ENCODE measurements at places on chromosomes 2 and 18. TPM values are rescaled to one million over a fixed set of nuclear protein-coding genes. Genes with fewer than 3 reads are reported as not detected.

DNA sequence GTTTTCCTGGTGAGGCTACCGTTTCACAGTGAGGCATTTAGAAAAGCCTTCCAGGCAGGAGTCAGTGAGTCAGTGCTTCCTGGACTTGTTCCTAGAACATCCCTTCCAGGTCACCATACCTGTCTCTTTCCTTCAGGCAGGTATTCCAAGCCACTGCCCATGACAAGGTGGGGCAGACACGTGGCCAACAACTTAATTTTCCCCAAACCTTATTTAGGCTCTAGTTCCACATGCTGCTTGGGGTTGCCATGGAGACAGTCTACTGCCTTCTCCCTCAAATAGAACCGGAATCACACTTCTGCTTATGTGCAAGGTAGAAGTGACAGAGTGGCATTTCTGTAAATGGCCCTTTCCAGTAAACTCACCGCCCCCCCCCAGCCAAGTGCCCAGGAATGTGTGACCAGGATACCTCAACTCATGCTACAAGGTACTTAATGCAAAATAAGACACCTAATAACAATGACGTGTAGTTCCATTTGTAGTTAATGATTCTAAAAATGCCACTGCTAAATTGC is 258.3 kb downstream of the PRKCE start:
- DNase-seq: no peak
- H3K27me3 ChIP-seq: no peaks in the 10 kb centered on the region
- no peak overlapping the region for H3K4me3 ChIP-seq
- no peak overlapping the region for H3K27ac ChIP-seq
- no peaks in the 10 kb centered on the region for H3K4me1 ChIP-seq

- H3K36me3 ChIP-seq: no peaks in the 10 kb centered on the region
- H3K4me3 ChIP-seq: no peak overlapping the region
- H3K27me3 ChIP-seq: no peaks in the 10 kb centered on the region
- no peak for DNase-seq
Measured at GRCh38 chr2:17270894-17271293, 247.3 kb downstream of the RAD51AP2 start.

DNA sequence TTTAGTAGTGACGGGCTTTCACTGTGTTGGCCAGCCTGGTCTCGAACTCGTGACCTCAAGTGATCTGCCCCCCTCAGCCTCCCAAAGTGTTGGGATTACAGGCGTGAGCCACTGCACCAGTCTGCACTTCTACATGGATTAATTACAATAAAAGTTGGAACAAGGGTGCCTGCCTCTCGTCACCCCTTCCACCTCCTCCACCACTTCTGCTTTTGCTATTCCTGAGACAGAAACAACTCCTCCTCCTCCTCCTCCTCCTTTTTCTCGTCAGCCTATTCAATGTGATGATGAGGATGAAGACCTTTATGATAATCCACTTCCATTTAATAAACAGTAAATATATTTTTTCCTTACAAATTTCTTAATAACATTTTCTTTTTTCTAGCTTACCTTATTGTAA is 35.2 kb downstream of the SRBD1 start:
- no peak overlapping the region for H3K27ac ChIP-seq
- no peaks in the 10 kb centered on the region for H3K27me3 ChIP-seq
- DNase-seq: no peak

DNA sequence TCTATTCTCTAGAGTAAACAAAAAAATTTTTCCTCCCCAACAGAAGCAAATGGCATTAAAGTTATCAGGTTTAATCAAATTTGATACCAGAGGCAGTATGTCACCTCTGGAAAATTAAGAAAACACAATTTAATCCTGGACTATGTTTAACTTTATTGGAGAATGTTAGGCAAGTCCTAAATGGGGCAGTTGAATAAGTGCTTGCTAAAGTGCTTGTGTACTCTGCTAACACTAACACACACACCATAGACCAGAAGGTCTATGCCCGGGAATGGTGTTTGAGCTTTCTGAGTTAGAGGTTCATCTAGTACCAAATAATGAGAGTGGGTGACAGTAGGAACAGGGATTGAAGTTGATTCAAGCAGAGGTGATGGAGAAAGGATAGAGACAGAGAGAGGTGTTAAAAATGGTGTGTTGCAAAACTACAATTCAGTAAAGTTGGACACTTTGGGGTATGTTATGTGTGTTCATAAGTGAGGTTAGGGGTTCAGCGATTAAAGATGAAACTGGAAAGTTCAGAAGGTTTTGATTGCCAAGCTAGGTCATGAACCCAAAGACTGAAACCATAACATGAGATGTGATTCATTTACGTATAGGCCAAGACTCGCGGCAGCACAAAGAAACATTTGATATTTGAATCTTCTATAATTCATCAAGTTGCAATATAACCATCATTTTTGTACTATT is 40.5 kb upstream of the PEX13 start:
- no peak for DNase-seq
- H3K4me3 ChIP-seq: no peak overlapping the region
- H3K27ac ChIP-seq: no peak overlapping the region
- no peaks in the 10 kb centered on the region for H3K36me3 ChIP-seq
- H3K27me3 ChIP-seq: no peaks in the 10 kb centered on the region
- H3K4me1 ChIP-seq: no peaks in the 10 kb centered on the region

DNA sequence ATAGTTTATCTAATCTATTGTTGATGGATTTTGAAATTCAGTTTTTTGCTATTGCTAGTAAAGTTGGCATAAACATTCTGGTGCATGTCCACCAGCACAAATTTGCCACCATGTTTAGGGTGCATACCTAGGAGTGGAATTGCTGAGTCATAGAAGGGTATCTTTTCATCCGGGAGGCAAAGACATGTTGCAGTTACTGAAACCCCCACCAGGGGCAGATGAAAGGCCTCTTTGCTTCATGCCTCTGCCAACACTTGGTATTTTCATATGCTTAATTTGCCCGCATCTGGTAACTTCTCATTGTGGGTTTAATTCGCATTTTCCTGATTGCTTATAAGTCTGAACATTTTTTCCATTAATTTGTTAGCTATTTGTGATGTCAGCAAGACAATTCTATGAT is 8.2 kb downstream of the DCC start:
- H3K27ac ChIP-seq: no peak overlapping the region
- DNase-seq: no peak
- no peaks in the 10 kb centered on the region for H3K4me1 ChIP-seq
- no peaks in the 10 kb centered on the region for H3K36me3 ChIP-seq

GRCh38 chr18:13984080-13984479 is 68.7 kb upstream of the MC2R start:
- H3K36me3 ChIP-seq: no peaks in the 10 kb centered on the region
- no peaks in the 10 kb centered on the region for H3K4me1 ChIP-seq
- no peak overlapping the region for H3K27ac ChIP-seq
- no peak for DNase-seq

GRCh38 chr2:148875387-148876051 is 492 bp downstream of the KIF5C start:
- no peak for DNase-seq
- H3K36me3 ChIP-seq: no peaks in the 10 kb centered on the region
- H3K4me1 ChIP-seq: peaks cover 14% of the 10 kb centered on the region
- H3K27me3 ChIP-seq: peaks cover 9% of the 10 kb centered on the region
- peak overlapping the region; percentile 40 for H3K27ac ChIP-seq

DNA sequence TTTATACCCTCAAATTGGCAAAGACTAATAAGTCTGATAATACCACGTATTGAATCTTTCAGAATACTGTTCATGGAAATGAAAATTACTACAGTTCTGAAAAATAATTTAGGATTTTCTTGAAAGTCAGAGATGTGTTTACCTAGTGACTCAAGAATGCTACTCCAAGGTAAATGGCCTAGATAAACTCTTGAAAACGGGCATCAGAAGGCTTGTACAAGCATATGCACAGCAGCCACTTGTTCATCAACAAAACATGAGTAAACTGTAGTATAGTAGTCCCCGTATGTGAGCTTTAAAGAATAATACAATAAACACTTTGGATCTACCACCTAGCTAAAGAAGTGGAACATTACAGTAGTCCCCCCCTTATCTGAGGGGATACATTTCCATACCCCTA is 157.5 kb downstream of the THADA start:
- H3K4me1 ChIP-seq: peaks cover 31% of the 10 kb centered on the region
- H3K36me3 ChIP-seq: no peaks in the 10 kb centered on the region
- H3K4me3 ChIP-seq: no peak overlapping the region
- no peak overlapping the region for H3K27ac ChIP-seq

The MOGAT1 gene
- not detected for polyA plus RNA-seq

The ALKAL2 gene
- polyA plus RNA-seq: 78.8 TPM

The TBC1D8 gene
- polyA plus RNA-seq: 13.6 TPM

The UGT1A8 gene
- polyA plus RNA-seq: 0.05 TPM

The CCDC138 gene
- polyA plus RNA-seq: 1.9 TPM

Measured in adrenal gland (tissue), 19 donors.